Activated T-helper 9 cell treated with anti-CD3 and anti-CD28 coated beads, Interleukin-2, amount 50 U/mL, for 16 hours (primary cell): ENCODE measurements at places on chromosomes 2 and 18.

DNA sequence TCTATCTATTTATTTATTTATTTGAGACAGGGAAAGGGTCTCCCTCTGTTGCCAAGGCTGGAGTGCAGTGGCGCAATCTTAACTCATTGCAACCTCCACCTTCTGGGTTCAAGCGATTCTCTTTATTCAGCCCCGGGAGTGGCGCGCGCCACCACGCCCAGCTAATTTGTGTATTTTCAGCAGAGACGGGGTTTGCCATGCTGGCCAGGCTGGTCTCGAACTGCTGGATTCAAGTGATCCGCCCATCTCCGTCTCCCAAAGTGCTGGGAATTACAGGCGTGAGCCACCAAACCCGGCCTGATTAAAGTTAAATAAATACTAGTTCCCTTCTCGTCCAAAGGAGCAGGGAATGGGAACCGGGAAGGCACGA is 4.2 kb upstream of the CTDSP1 start:
- DNase-seq: no peak

DNA sequence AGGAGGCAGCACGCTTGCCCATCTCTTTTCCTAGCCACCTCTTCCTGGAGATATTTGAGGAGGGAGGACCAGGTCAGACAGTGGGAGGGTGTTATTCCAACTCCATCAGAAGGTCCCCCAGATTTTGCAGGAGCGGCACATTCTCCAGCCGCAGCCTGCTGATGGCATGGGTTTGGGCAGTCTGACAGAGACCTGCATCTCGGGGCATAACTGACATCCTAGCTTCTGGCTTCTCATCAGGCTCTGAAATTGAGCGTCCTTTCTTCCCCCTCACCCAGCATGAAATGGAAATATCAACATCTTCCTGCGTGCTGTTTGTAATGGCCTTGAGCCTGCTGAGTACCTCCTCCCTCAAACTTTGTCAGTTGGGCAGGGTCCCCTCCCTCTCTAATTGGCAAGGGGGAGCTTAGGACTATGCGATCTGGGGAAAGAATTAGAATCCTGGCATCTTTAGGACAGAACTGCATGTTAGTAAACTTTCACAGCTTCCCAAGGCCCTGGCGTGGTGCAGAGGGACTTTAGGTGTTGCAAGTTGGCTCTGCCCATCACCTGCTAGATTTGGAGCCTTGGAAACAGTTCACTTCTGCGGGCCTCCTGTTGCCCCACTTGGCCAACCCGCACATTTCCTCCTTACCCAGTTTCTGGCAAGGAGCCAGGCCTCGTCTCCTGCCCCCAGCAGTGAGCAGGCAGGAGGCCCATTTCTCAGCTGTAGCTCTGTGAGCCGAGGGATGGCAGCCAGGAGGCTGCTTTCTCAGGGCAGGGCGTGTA is 2.2 kb downstream of the ITM2C start:
- peak; percentile 47 for DNase-seq

DNA sequence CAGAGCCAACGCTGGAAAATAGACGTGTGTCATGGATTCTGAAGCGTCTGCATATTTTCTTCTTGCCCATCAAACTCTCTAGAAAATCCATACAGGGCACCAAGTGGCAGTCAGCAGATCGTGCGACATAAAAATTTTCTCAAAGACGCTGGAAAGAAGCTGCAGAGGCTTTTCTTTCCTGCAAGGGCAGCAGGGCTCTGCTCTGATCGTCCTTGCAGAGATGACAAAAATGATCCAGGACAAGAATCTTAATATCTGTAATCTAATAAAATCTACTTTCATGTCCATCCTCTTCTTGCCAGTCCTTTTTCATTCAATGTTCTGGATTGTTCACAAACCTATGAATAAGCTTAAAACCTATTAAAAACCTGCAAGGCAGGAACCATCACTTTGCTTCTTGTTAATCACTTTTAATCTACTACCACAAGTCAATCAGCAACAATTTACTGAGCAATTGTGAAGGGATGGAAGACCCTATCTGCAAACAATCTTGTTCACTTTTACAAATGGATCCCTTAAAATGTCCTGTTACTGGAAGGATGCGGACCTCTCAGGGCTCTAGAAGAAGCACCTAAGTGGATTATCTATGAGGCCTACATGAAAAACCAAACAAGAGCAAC is 93.6 kb downstream of the MREG start:
- DNase-seq: no peak

- no peak for DNase-seq
Observed at GRCh38 chr2:163990541-163990940, 254.7 kb upstream of the FIGN start.

- peak; percentile 20 for DNase-seq
Observed at GRCh38 chr2:10042301-10043161, 819 bp upstream of the KLF11 start.

GRCh38 chr2:230885463-230886130 is 20.9 kb downstream of the ITM2C start:
- DNase-seq: no peak

DNA sequence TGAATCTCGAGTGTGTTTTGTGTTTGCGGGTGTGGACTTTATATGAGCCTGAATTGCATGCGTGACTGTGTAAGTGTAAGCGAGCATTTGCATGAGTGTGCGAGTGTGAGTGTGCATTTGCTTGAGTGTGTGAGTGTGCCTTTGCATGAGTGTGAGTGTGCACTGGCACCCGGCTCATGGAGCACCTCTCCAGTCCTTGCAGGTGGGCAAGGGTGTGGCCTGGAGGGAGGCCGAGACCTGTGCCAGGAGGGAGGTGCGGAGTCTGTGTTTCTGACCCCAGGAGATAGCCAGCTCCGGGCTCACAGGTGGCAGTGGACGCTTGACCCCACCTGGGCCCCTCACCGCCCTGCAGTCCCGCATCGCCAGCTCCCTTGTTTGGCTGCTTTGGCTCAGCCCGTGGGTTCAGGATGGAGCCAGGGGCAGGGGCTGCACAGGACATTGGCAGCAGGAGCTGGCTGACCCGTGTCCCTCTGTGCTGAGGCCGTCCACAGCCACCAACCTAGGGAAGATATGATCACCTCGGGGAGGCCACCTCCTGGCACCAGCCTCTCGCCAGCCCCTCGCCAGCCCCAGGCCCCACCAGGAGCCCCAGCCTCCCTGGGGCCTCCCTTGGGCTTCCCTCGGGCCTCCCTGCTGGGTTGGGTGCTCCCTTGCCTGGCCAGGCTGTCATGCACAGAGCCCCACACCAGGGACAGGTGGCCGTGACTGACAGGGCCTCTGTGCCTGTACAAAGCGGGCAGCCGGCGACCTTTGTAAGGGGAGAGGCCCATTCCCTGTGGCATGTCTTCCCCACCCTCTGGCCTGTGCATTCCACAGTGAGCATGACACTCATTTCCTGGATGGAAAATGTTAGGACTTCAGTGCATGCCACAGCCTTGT is 81.6 kb downstream of the PTGR3 start:
- DNase-seq: no peak

GRCh38 chr2:45269149-45269793 is 260.0 kb upstream of the SIX2 start:
- no peak for DNase-seq

- DNase-seq: no peak
Observed at GRCh38 chr18:5868218-5868854, 27.0 kb downstream of the TMEM200C start.

- DNase-seq: no peak
Observed at GRCh38 chr2:45669032-45669486, 17.6 kb downstream of the PRKCE start.

- DNase-seq: no peak
Observed at GRCh38 chr2:133304344-133304743, 263.9 kb downstream of the NCKAP5 start.

GRCh38 chr2:101697124-101698013 is at the start of gene MAP4K4:
TSS of gene MAP4K4 (plus strand) at chr2:101697707. CDS start at chr2:101698081, 374 bp downstream.
- peak; percentile 69 for DNase-seq

DNA sequence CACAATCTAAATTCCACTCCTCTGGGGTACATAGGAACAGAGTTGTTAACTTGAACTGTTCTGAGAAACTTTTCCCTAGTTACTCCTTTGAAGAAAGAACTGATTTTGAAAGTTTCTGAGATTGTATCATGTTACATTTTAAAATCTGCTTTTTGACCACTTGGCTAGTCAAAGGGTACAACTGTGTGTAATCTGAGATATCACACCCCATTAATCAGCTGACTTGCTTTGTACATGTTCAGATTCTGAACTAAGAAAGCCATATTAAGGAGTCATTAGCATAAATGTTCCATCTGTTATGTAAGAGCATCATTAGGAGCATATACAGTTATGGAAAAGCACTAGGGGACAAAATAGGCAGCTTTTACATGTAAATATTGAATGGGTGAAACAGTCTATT is 3.8 kb upstream of the WDR35 start:
- DNase-seq: no peak

GRCh38 chr2:158783923-158784322 is 11.2 kb upstream of the DAPL1 start:
- no peak for DNase-seq

- DNase-seq: no peak
Observed at GRCh38 chr2:101232770-101233169, 19.9 kb upstream of the CNOT11 start.

DNA sequence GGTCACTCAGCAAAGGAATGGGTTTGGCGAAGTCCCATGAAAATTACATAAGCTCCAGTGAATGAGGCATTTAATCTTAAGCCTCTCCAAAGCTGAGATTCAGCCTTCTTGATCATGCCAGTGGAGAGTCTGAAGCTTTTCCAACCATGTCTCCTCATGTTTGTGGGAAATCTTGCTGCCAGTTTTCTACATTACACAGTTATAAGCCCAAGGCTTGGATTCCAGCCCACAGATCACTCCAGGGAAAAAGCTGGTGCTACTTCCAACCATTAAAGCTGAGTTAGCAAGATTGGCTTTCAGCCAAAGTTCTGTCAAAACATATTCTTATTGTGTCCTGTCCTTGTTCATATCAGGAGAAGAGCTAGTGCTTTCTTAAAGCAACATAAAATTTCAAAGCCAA is 293.8 kb downstream of the LRRTM4 start:
- no peak for DNase-seq

GRCh38 chr2:145692971-145693478 is 1173.1 kb upstream of the ZEB2 start:
- no peak for DNase-seq

DNA sequence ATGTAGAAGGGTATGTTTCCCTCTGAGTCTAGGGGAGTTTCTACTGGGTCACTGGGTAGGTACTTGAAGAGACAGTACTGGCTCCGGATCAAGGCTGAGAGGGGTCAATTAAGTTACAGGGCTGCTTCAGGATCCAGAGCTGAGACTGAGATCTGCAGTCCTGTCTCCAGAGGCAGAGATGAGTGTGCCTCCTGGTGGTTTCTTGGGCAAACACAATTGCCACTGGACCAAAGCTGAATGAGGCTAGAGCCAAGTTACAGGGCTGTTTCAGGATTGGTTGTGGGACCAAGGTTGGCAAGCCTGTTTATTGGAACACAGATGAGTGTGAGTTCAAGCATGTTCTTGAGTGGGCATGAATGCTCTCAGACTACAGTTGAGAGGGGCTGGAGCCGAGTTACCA is 157.9 kb downstream of the ADCYAP1 start:
- no peak for DNase-seq

GRCh38 chr2:213238753-213239495 is 45.3 kb upstream of the SPAG16 start:
- DNase-seq: no peak

DNA sequence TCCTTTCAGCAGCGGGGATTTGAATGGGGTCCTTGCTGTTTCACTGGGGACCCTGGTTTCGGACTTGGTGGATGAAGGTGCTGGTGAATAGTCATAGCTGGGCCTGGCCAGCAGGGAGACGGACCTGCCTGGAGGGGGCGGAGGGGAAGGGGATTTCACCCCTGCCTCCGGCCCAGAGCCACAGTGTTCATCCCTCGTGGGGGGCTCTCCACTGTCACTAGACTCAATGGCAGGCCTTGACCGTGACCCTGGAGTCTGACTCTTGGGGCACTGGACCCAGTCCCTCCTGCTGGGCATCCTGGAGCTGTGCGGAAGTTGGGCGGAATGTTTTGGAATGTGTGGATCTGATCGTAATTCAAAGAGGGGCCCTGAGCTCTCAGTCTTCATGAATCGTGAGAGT is 113.9 kb upstream of the LYPD1 start:
- DNase-seq: no peak

GRCh38 chr2:172427256-172427989 is at the start of gene ITGA6:
TSS of gene ITGA6 (plus strand) at chr2:172427586.
- DNase-seq: peak; percentile 73

DNA sequence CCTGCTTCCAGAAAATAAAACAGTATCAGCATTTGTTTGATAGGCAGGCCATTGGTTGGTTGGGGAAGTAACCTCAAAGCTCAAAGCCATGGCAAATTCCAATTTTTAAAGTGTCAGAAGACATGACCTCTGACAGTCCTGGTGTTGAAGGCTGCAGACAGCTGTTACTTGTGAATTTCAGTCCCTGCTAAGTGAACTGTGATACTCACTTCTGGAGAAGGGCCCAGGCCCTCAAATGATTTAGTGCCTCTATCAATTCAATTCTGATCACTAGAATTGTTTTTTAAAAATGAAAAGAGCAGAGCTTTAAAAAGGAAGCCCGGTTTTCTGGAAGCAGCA is 23.1 kb downstream of the MRPL44 start:
- no peak for DNase-seq

DNA sequence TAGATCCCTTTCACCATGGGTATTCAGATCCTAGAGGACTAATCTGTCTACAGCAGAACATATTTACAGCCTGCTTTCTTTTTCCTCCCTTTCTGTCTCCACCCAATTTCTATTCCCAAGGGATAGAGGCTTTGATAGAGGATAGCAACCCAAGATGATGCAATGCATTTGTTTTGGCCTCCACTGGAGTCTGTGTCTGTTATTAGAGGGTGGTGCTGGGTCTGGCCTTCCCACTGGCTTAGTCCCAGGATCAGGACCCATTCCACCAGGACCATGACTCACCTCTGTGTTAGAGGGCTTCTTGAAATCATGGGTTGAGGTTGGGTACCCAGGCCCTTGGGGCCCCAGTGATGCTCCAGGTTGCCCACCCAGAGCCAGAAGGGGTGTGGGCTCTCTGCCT is 239.7 kb upstream of the TNP1 start:
- DNase-seq: no peak

GRCh38 chr18:45169610-45170009 is 445.7 kb upstream of the SLC14A2 start:
- no peak for DNase-seq

DNA sequence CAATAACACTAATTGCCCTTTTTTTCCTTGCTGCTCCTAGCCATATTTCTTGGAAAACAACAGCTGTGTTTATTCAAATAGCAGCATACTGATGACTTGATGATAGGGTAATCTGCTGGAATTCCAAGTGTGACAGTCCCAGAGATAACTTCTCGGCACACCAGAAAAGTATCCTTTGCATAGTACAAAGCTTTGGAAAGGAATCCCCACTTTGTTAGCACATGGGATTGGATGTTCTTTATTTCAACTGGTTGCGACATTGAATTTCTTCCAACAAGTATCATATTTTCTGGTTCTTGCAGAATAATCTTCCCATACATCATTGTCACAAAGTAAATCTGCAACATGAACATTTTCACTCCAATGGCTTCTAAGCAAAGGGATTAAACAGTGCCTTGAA is 445.8 kb upstream of the ACVR2A start:
- no peak for DNase-seq
